ENCODE measurements at places on chromosomes 1 and 21.

GRCh38 chr1:220511785-220512184 lies 16.2 kb upstream of the MARK1 start:
- no peak for DNase-seq

DNA sequence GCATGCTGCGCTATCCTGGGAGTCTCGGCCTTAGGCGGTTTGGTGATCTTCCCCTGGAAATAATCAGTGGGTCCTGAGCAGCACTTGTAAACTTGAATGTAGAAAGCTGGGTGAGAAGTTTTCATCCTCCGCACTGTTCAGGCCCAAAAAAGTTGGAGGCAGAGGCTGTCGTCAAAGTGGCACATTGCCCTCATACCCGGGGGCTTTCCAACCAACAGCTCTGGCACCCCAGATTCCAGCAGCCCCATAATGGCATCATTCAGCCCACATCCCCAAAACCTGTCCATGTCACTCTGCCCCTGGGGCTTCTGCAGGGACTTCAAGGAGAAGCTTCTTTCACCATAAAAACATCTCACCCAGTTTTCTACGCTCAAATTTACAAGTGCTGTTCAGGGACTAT lies 59.3 kb downstream of the TOR1AIP2 start:
- DNase-seq: no peak

DNA sequence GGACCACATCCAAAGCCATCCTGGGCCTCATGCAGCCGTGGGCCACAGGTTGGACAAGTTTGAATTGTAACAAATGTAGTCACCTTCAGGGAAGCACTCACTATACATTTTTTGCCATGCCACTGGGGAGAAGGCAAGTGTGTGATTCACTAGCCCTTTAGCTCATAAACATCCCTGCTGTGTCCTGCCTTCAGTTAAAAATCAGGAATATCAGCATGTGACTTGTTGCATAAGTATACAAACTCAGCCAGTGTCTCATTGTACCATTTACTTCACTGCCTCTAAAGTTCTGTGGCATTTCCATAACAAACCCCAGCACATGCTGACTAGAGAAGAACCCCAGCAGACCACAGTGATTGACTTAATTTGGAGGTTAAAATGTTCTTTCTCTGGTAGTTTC lies 142.0 kb upstream of the C1orf105 start:
- DNase-seq: no peak

- DNase-seq: no peak
Measured at GRCh38 chr21:38474124-38474523, 24.2 kb downstream of the ERG start.
